Fibroblast of skin of scalp (primary cell): ENCODE measurements at places on chromosomes 7 and 10.

GRCh38 chr10:68492118-68492517 lies 20.3 kb upstream of the DNA2 start:
- no peak for DNase-seq

GRCh38 chr10:5413012-5413938 lies 918 bp downstream of the NET1 start:
- peak; percentile 41 for DNase-seq

GRCh38 chr10:78516756-78517155 lies 483.1 kb downstream of the RPS24 start:
- DNase-seq: no peak

GRCh38 chr7:99730238-99730810 lies 4.7 kb downstream of the CYP3A7 start:
- DNase-seq: no peak

- DNase-seq: no peak
Measured at GRCh38 chr7:141013345-141013715, 1.4 kb downstream of the MRPS33 start.
